ENCODE measurements at places on chromosomes 5 and 9.

- no peak for DNase-seq
These were observed 152.2 kb downstream of the PAX5 start for GRCh38 chr9:36881743-36882441.

DNA sequence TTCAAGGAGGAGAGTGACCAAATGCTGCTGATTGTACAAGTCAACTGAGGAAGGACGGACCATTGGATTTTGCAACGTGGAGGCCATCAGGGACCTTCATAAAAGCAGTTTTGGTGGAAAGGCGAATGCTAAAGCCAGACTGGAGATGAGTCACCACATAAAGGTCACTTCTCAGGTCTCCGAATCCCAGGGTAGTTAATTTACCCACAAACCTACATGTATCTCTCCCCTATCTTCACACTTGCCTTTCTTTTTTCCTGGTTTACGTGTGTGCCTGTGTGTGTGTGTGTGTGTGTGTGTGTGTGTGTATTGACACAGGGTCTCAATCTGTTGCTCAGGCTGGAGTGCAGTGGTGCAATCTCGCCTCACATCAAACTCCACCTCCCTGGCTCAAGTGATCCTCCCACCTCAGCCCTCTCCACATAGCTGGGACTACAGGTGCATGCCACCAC is 4.6 kb upstream of the CTNNA1 start:
- DNase-seq = no peak

DNA sequence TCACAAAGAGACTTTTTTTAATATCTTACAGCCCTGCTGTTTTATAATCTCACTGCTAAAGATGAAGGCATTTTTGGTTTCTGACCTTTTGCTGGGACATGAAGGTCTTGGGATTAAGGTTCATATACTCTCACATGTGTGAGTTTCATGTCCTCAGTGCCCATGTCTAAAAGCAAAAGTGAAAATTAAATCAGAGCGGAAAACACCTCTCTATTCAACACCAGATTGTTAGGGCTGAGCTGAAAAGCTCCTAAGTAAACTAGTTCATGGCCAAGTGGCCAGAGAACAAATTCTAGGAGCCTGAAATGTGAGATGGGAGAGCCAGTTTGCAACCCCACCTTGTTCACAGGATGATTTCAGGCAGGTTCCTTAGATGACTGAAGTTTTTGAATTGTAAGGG is 110.9 kb downstream of the GRIA1 start:
- no peak for DNase-seq

GRCh38 chr9:22052376-22052945 is 43.4 kb upstream of the CDKN2B start:
- DNase-seq = no peak

DNA sequence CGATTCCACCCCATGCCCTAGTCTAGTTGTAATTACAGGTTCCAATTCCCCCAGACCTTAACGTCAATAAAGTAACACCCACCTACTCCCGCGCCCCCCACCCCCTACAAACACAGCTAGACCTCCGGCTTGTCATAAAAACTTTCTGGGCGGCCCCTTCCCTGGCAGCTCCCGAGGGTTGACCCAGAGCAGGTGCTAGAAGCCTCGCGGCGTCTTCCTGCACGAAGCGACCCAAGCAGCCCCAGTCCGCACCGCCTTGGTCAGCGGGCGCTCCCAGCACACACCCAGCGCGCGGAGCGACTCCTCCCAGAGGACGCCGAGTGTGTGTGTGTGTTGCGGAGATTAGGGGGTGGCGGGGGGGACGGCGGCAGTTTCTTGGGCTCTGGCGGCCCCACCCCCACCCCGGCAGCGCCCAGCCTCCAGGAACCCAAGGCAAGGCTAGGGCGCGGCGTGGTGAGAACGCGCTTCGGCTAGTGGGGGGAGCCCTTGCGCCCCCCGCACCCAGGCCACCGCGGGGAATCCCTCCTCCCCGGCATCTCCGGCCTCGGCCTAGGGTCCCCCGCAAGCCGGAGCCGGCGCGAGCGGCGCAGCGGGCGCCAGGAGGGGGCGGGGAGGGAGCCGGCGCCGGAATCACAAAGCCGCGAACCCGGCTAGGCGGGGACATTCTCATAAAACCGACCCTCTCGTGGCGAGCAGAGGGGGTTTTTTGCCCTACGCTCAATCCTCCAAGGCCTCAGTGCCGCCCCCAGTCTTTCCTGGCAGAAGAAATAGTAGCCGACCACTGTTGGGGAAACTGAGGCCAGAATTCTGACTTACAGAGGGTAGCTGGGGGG is 2.2 kb downstream of the PCDH1 start:
- DNase-seq = no peak

GRCh38 chr5:140821375-140822280 is at the start of gene PCDHA5:
Gene PCDHA5 (plus strand): TSS chr5:140821613.
- peak; percentile 27 for DNase-seq

- DNase-seq = no peak
These were observed 35.3 kb upstream of the SPRY4 start for GRCh38 chr5:142360051-142360498.

DNA sequence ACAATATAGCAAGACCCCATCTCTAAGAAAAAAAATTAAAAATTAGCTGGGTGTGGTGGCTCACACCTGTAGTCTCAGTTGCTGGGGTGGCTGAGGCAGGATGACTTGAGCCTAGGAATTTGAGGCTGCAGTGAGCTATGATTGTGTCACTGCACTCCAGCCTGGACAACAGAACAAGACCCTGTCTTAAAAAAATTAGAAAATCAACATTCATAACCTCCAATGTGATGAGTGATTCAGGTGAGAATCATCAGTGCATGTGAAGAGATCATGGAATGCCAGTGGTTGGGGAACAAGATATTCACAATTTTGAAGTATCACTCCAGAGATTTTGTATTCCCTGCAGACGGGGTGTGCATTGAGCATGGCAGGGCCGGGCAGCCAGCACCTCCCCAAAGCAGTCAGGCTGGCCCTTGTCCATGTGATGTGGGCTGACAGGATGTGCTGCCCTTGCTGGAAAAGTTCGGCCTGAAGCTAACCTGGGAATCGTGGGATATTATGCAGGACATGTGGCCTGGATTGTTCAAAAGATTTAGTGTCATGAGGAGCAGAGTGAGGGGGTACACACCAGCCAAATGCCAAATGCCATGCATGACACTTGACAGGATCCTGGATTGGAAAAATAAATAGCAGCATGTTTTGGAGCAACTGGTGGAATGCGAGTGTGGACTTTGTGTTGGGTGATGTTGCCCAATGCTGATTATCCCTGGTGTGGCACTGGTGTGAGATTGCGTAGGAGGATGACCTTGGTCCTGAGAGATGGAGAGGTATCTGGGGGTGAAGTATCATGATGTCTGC is 189.0 kb downstream of the RGS3 start:
- no peak for DNase-seq

- DNase-seq = no peak
These were observed 212.5 kb downstream of the GADD45G start for GRCh38 chr9:89817151-89817950.

GRCh38 chr9:87542141-87542540 is 44.5 kb downstream of the DAPK1 start:
- DNase-seq = no peak

GRCh38 chr5:149381986-149382338 is 2.9 kb upstream of the IL17B start:
- DNase-seq = peak; percentile 82

DNA sequence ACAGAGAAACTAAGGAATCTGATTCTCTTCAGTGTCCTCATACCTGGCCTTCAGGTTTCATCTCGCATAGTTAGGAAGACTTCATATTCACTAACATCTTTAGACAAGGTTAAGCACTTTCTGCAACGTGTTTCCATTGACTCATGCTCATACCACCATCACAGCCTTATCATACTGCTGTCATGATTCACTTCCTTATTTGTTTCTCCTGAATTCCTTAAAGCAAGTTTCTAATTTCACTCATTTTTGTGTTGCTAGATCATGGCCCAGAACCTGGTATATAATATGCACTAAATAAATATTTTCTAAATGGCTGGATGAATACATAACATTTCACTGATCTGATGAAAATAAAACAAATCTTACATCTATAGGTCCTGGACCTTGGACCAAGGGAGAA is 472.9 kb downstream of the PRELID2 start:
- DNase-seq = no peak

DNA sequence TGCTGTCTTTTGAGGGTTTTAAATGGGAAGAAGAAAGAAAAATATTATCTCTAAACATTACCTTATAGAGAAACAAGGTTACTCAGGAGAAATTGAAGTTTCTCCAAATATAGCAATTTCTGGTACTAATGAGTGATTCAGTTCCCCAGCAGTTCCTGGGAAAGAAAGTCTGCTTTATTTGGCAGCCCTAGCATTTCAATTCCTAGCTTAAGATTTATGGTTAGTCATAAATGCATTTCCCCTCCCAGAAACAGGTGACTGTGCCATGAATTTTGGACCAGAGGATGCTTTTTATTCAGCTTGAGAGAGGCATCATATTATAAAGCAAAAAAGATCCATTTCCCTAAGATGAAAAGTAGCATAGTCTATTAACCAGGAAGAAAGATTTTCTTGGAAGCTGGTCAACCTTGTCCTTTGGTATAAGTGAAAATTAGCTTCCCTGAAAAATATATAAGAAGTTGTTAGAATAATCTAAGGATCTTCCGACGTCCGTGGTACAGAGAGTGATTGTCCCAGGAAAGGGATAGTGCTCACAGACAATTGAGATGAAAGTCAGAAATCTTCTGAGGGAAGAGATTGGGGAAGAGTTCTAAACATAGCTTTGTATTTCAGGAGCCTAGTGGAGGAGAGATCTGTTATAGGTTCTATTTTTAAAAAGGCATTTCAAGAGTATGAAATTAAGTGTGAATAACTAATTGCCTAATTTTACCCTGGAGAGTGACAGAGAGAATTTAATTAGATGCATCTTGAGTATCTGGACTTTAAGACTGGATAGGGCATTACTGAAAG is 164.9 kb downstream of the ESM1 start:
- no peak for DNase-seq

GRCh38 chr9:34475097-34475496 is 16.5 kb downstream of the DNAI1 start:
- DNase-seq = no peak

- no peak for DNase-seq
These were observed 178.8 kb upstream of the KIF2A start for GRCh38 chr5:62127098-62127736.

GRCh38 chr5:91280362-91281269 is 102.5 kb downstream of the ARRDC3 start:
- peak; percentile 95 for DNase-seq

DNA sequence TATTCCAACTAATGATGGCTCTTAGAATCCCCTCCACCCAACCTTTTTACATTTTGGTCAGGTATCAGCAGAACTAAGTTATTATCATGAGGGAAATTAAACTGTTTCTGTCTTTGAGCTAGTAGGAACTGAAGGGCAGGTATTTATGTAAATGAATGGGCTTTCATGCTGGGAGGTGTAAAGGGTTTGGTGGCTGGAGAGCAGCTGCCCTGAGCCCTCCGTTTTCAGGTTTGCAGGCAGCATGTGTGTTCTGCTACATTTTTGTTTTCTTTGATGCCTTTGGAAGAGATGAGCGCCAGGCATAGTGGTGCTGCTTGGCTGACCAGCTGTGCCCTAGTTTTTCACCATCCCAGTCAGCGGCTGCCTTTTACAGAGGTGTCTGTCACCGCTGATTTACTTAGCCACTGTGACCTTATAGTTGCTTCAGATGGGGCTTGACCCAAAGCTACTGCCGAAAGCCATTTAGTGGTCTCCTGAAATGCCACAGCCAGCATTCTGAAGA is 231.9 kb downstream of the MAST4 start:
- DNase-seq = no peak

GRCh38 chr5:31196309-31196708 is 2.8 kb downstream of the CDH6 start:
- DNase-seq = no peak

DNA sequence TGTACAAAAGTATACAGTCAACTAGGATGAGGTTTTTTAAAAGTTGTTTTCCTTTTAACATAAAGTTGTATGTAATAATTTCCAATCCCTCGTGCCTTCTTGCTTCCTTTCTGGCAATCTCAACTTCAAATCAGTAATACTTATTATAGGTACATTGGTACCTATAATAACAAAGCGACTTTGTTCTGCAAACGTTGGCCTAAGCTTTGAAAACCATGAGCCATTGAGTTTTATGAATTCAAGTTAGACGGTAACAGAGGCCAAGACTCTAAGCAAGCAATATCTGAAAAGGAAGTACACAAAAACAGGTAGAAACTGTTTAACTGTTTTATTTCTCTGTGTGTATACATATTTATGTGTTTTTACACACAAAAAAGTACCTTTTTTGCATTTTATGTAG is 135.2 kb upstream of the GRHPR start:
- DNase-seq = no peak

GRCh38 chr9:132319421-132320110 is 35.2 kb downstream of the SETX start:
- DNase-seq = no peak

DNA sequence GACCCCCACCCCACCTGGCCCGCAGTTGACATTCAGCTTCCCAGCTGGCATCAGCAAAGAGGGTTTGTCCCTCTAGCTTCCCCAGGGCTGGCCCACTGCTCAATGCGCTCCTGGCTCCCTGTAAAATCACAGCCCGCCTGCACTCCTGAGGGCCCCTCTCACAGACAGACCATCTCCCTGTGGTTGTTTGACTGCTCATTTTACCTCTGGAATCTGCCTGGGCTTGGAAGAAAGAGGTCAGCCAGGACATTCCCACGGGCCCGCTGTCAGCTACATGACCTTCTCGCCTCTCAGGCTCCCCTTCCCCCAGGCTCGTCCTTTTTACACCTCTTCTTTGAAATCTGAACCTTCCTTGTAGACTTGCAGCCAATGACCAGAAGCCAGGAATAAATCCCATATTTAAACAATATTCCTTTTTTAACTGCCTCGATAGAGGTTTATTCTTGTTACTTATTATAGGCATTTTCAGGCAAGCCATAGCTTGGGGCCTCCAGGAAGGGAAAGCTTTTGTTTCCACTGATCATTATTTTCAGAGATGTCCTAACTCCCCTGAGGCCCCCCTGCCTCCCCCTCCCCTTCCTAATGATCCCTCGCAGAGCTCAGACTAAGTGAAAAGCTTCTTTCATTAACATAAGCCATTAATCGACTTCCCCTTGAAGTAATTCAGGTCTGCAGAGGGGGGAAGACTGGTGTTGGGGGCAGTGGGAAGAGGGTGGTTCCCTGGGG is 76.3 kb upstream of the IQGAP2 start:
- no peak for DNase-seq

DNA sequence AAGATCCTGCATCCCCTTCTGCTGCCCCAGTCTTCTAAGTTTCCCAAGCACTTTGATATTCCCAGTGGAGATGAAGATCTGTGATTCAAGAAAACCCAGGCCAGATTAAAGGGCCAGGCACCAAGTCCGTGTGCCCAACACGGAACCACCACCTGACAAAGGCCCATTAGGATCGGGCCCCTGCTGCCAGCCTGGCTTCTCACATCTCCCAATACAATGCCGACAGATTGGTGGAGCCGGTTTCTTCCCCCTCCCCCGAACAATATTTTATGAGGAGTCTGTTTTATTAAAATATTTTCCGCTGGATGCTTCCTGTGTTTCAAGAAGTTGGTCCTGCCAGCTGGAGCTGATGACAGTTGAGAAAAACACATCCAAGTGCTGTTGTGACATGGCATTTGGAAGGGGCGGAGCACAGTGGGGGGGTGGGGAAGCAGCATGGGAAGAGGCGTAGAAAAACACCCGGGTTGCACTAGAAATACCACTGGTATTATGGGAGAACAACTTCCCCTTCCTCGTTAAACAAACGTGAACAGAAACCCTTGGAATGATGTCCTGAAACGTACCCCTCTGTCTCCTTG is 45.0 kb downstream of the CRB2 start:
- DNase-seq = no peak
